ENCODE measurements at places on chromosomes 1 and 21.

- peak; percentile 10 for DNase-seq
Observed at GRCh38 chr1:155850345-155850744, 6.7 kb downstream of the GON4L start.

DNA sequence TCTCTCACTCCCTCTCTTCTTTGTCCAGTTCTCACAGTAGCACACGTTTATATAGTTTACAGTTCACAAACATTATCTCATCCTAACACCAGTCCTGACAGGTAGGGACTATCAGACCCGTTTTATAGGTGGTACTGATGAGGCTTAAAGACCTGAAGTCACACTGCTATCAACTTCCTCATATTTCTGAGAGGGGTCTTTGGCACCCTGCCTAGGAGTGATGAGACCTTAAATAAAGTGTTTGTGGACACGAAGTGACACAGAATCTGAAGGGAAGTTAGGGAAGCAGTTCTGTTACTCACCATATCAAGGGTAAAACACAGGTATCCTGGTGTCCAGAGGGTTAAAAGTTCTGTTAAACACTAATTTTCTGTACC is 590 bp upstream of the TACSTD2 start:
- DNase-seq = no peak

DNA sequence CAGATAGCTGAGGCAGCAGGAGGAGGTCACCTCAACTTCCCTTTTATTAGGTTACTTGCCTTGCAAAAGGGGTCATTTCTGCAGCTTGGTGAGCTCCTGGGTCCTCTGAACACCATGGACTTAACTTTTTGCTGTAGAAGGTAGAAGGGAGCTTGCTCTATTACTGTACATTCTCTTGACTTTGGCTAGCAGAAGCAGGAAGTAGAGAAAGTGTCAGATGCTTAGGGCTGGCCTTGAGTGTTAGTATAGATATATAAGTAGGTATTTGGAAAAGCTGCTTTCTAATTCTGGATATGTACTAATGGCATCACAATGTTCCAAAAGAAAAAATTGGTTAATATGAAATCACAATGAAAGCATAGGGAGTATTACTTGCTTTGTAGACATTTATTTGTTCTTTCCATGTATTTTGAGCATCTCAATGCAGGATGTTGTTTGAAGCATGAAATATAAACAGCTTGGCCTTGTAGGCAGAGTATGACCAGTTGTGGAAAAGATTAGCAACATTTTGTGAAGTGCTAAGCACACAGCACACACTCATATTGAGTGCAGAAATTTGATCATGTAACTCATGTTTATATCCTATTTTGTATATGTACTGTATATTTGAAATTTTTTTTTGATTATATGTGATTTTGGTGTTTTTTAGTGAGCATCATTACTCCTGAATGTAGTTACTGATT is 108.8 kb downstream of the DYRK1A start:
- DNase-seq = no peak

DNA sequence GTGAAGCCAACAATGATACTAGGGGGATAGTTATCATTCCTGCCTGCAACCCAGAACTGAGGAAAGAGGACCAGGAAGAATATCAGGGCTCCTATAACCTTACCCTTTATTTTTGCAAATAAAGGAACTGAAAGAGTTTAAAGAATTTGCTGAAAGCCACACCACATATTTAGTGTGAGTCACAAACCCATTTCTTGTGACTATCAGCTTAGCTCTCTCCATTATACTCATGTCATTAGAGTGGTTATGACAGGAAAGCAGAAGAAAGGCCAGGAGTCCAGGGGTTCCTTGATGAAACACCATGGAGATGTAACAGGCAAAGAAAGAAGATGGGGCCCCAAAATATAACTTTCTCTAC is 141.1 kb upstream of the SAMSN1 start:
- DNase-seq = peak; percentile 1

- DNase-seq = peak; percentile 31
Observed at GRCh38 chr1:51238034-51238403, 1.9 kb downstream of the RNF11 start.

- DNase-seq = no peak
Observed at GRCh38 chr1:45093334-45093733, 81.3 kb downstream of the UROD start.

GRCh38 chr1:93744299-93744988 is 62.8 kb upstream of the BCAR3 start:
- DNase-seq = no peak

GRCh38 chr1:162171111-162171510 is 101.6 kb downstream of the NOS1AP start:
- DNase-seq = no peak

GRCh38 chr1:222284466-222284865 is 263.4 kb downstream of the HHIPL2 start:
- no peak for DNase-seq

DNA sequence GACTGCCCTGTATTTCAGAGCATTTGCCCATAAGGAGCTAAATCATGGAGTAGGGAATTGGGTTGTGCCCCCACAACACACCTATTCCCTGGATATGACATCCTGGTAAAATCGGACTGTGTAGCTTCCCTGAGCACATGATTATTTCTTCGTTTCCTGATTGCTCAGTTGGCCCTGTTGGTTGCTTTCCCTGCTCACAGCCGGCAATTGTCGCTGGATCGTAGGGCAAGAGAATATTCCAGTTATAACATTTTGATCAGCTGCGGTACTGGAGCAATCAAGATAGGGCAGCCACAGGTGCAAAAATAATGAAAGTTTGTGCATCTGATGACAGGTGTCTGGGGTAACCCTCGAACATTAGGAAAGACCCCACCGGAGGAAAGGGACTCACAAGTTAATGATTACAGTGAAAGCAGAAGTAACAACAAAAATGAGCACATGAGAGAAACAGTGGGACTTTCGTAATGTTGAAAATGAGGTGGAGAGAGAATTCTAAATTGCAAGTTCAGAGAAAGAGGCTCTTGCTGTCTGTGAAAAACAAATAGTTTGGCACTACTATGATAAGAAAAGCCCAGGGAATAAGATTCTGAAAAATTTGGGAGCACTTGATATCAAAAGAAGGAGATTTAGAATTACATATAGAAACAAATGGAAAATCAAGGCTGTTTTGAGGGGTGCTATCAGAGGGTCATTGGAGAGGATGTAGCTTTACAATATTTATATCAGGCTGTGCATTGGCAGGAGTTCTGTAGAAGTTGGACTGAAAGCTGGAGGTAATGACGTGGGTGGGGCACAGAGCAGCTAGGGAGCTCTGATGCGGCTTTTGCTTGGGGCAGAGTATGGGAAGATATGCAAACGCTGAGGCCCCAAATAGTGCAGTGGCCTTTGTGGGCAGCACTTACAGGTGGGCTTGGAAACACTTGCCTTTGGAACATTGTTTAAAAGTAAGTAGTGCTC is at the start of gene MAB21L3:
TSS of gene MAB21L3 (plus strand) at position 833 of the 957 bp plus-strand sequence. CDS start 1,217 bp downstream, outside the sequence.
- no peak for DNase-seq

GRCh38 chr1:21782349-21782867 is 541 bp downstream of the USP48 start:
- peak; percentile 65 for DNase-seq

DNA sequence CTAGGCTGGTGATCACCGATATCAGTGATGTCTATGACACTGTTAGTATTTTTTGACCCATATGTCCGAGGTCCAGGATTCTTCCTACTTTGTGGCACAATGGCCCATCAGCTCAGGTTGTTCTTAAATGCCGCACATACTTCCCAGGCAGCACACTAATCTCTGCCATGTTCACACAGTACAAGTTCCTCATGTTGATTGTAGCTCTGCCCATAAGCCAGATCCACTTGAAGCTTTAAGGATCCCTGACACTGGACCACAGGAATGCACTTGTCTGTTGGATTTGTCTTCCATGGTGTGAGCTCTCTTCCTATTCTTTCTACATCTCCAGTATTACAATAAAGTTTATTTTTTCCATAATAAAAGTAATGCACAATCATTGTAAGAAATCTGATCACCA is 69.5 kb downstream of the DDX20 start:
- DNase-seq = no peak

DNA sequence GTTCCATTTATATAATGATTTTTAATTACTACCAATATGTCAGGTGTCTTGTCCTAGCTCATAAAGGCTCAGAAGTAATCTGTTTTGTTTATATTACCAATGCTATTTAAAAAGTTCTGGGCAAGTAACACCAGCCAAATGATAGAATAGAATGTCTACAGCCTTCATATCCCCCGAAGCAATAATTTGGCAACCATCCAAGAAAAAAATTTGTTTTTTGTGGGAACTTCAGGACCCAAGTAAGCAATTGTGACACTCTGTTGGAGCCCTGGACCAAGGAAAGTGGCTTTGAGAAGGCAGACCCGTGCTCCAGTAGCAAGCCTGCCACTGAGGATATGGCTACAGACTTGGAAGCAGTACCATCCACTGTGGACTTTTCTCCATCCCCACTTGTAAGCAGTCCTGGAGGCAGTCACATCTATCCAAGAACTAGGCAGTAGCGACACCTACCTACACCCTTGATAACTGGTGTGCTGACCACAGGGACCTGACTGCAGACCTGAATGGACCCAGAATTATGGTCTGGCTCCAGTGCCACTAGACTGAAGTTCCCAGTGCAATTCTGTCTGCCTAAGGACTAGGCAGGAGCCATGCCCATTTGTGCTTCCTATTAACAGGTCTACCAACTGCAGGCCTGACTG is 870.7 kb upstream of the ADGRL2 start:
- DNase-seq = no peak

DNA sequence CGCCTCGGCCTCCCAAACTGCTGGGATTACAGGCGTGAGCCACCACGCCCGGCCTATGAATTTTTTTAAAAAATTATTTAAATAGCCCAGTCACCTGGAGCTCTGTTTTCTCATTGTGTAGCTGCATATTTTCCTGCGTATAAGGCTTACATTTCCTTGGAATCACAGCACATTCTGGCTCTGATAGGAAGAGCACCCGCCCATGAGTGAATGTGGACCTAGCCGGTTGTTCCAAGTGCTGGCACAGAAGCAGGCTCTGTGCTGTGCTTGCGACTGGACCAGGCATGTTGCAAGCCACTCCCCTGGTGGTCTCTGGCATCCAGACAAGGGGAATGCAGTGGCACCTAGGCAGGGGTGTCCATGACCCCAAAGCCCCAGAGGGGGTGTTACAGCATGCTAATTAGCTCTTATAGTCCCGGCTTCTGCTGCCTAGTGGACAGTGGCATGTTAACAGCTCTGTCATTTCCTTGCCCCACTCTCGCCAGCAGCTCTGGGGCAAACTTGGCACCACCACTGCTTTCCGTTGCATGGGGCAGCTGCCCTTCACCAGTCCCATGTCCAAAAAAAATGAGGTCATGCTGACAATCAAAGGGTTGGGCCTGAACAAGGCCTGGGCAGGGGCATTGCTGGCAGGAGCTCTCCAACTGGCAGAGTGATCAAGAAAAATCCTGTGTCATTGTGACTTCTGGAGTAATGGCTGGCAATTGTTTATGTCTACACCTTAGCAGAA is 5.2 kb upstream of the VTCN1 start:
- no peak for DNase-seq

DNA sequence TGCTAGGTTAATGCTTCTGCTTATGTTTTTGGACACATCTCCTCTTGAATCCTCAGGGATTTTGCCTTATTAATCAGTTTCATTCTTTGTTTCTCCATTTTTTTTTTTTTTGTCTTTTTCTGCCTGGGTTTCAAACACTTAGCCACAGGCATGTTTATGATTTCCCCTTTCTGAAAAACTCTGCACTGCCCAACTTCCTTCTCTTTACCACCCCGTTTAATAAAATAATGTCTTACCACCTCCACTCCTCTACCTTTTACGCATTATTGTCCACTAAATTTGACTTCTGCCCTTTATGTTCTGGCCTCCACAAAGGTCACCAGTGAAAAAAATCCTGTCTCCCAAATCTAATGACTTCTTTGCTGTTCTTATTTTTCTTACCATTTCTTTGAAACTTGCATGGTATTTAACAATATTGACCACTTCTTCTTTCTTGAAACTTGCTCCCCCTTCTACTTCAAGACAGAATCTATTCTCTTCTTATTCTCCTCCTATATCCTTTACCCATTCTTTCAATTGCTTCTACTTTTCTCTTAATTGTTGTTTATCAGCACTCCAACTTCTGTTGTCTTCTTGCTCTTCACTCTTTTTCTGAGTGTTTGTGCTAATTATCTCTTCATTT is 150.3 kb downstream of the TNFSF18 start:
- DNase-seq = no peak

DNA sequence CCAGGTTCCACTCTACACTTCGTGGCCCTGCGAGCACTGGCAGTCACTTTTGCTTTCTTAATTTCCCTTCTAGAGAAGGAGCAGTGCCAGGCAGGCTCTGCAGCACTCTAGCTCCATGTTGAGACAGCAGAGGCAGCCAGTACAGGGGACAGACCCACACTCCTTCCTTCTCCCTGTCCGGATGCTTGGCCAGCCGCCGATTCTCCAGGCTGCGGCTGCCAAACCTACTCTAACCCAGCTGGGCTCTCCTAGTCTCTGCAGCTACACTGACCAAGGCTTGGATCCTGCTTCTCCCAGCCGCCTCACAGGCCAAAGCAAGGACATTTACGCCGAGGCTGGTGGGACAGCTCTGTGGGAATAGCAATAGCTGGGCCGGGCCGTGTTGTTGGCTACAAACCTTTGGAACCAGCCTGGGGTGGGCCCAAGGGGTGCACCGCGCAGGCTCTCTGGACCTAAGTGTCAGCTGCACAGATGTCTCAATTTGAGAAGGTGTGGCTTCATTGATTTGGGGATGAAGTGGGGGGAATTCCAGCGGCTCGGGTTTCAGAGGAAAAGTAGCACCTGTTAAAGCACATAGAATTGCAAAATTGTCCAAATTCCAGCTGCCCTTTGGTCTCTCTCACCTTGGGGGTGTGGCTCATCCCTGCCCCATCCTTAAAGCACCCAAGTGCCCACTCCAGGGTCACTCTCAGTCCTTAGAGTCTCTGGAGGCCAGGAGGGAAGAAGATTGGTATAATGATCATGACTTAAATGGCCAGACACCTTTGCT is 3.2 kb downstream of the BARHL2 start:
- no peak for DNase-seq

- DNase-seq = no peak
Observed at GRCh38 chr1:18035145-18035544, 72.5 kb upstream of the IGSF21 start.

GRCh38 chr1:57277681-57278080 is 146.2 kb downstream of the DAB1 start:
- no peak for DNase-seq

DNA sequence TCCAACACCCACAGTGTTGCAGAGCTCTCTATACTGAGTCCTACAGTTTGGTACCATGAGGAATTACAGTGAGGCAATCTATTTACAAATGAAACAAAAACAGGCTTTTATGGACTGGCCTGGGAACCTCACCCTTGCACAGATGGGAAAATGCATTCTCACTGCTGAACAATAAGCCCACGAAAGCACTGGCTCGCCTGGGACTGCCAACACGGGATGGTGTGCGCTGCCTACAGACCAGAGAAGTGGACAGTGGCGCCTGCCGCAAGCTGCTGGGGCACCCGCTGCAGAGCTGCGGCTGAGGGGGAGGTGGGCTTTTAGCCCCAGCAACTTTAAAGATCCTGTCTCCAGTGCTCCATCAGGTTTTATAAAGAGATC is 28.5 kb upstream of the ABCG1 start:
- no peak for DNase-seq

- DNase-seq = peak; percentile 36
Observed at GRCh38 chr1:150836129-150836773, 28.2 kb upstream of the CTSK start.
